ENCODE measurements at places on chromosomes 16 and 17.

- no peak for DNase-seq
Measured at GRCh38 chr17:47203984-47204721, 5.0 kb upstream of the MYL4 start.

- DNase-seq: no peak
Measured at GRCh38 chr16:66746682-66747081, 4.7 kb downstream of the DYNC1LI2 start.

DNA sequence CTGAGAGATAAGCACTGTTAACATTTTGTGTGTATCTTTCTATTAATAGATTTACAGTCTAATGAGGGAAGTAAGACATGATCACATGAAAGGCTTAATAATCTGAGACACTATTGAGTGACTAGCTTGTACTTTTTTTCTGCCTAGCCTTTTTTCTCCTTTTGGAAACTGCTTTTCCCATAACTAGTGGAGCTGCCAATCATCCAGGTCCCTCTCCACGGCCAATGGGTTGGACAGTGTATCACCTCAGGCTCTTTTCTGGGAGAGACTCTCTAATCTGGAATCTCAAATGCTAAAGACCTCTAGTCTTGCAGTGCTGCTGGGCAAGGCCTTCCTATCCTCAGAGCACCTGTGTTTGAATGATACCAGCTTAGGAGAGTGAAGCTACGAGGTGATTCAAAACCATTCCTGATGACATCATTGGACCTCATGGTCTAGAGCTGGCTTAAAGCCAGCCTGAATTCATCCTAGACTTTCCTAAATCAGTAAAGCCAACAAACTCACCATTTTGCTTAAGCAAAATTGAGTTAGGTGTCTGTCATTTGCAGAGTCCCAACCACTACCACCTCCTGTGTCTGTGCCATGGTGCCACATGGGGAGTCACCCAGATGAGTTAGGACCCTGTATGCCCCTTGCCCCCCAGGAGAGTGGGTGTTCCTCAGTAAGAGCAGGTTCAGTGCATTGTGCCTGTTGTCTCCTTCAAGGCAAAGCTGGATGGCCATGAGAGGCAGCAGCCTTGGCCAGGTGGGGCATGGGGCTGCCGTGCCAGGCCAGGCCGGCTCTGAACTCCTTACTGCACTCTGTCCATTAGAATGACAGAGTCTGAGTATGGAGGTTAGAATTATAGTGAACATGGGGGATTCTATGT lies 62.9 kb downstream of the SPECC1 start:
- DNase-seq: no peak

GRCh38 chr17:64213995-64214811 lies 48.9 kb downstream of the TEX2 start:
- DNase-seq: no peak

- peak; percentile 90 for DNase-seq
Measured at GRCh38 chr17:29591737-29592608, 959 bp upstream of the ANKRD13B start.

GRCh38 chr17:78365561-78366108 lies 5.8 kb upstream of the SOCS3 start:
- no peak for DNase-seq

DNA sequence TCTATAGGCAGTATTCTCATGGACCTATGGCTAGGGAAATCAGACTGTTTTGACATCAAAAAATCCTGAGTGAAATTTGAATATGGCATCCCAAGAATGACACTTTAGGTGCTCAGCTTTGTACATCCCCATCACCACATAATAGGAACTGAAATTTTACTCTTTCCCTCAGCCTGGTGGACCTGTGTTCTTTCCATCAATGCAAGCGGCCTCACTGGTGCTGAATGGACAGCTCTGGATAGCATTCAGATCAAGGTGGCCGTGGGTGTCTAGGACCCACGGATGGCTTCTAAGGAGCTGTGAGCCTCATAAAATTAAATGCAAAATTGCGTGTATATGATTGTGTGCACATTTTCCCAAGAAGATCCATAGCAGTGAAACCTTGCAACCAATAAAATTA lies 152.6 kb downstream of the MAP2K6 start:
- DNase-seq: no peak

DNA sequence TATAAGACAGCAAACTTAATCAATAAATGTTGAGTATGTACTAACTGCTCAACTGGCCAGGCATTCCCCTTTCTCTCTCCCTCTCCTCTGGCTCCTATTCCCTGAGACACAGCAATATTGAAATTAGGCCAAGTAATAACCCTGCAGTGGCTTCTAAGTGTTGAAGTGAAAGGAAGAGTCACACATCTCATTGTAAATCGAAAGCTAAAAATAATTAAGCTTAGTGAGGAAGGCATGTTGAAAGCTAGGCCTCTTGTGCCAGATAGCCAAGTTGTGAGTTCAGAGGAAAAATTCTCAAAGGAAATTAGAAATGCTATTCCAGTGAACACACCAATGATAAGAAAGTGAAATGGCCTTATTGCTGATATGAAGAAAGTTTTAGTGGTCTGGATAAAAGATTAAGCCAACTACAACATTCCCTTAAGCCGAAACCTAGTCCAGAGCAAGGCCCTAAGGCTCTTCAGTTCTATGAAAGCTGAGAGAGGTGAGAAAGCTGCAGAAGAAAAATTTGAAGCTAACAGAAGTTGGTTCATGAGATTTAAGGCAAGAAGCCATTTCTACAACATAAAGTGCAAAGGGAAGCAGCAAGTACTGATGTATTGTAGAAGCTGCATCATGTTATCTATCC lies 35.4 kb upstream of the ABCC11 start:
- no peak for DNase-seq

DNA sequence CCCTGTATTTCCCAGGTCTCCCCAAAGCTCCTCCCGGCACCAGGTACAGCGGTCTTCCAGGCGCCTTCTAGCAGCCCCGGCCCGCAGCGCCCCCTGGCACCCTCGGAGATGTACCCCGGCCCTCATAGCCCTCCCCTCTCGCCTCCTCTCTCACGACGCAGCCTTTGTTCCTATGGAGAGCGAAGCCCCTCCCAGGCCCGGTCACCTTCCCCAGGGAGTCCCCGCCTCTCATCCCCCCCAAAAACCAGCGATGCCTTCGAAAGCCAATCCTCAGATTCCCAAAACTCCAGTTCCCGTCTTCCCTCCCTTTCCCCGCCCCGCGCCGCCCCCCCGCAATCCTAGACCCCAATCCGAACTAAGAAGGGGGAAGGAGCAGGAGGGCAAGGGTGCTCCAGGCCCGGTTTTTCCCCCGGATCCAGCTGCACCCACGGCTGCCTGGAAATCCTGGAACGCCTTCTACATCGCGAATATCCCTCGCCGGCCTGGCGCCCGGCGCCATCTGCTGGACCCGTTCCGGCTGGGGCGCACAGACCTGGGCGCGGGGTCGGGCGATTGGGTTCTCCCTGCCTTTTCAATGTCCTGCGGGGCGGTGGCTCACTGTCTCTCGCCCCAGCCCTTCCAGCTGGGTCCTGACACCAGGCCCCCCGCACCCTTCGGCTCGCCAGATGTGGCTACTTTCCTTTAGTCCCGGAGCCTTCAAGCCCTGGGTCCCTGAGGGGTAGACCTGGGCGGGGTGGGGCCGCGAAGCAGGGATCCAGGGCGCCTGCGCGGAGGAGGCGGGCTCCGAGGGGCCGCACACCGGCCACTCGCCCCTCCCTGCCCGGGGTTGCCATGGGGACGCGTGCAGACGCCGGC lies at the start of gene DNAH2:
Gene DNAH2 (plus strand): TSS at position 844 of the 855 bp plus-strand sequence. CDS start 1,991 bp downstream, outside the sequence.
- peak; percentile 78 for DNase-seq

GRCh38 chr17:74937064-74938051 lies 1.7 kb downstream of the OTOP3 start:
- no peak for DNase-seq

GRCh38 chr17:52147431-52147830 lies 11.1 kb downstream of the CA10 start:
- no peak for DNase-seq

- no peak for DNase-seq
Measured at GRCh38 chr17:55582897-55583296, 71.6 kb upstream of the SMIM36 start.
